ENCODE measurements at places on chromosomes 7 and 10. TPM values are rescaled to one million over a fixed set of nuclear protein-coding genes. Genes with fewer than 3 reads are reported as not detected.

Gene BTBD16
- not detected for total RNA-seq

Gene EPDR1
- not detected for total RNA-seq

DNA sequence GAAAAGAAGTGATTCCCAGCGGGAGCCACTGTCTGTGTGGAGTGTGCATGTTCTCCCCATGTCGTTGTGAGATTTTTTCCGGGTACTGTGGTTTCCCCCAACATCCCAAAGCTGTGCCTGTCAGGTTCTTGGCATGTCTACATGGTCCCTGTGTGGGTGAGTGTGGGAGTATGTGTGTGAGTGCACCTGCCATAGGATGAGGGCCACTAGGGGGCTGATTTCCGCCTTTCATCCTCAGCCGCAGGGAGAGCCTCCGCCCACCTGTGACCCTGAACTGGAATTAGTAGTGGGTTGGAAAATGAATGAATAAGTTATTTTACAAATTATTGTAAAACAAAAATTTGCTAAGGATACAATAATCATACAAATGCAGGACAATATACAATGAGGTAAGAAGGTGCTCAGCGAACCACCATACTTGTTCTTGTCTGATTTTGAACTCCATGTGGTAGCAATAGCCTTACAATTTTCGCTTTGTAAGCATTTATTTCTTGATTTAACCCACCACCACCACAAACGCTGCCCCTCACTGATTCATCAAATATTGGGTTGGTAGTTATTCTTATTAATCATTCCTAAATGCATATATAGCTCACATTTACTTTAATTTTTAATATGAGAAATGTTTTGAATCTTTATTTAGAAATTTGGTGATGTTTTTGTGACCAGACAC is 641.2 kb upstream of the VSTM2A start:
- no peaks in the 10 kb centered on the region for H3K36me3 ChIP-seq

DNA sequence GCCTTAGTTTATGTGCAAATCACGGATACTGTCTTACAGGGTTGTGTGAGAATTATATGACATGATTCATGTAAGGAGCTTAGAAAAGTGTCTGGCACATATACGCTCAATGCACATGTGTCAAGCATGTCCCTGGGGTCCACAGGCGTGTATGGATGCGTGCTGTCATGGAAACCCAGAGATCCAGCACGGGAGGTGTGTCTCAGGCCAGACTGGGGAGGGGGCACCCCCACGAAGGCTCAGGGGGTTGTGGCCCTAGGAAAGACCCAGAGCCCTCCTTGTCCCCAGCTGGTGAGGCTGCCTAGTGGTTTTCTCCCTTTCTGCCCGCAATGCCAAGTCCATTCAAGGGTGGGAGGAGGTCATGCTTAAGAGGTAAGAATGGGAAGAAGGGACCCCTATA is 9.1 kb downstream of the BTBD16 start:
- H3K4me1 ChIP-seq, result no peaks in the 10 kb centered on the region
- peaks cover 7% of the 10 kb centered on the region for H3K27me3 ChIP-seq
- H3K27ac ChIP-seq, result no peak overlapping the region
- H3K4me3 ChIP-seq, result no peak overlapping the region
